AG04449 (cell line): ENCODE measurements at places on chromosomes 4 and X.

- no peak for DNase-seq
These were observed 31.6 kb upstream of the CLNK start for GRCh38 chr4:10716163-10716562.

DNA sequence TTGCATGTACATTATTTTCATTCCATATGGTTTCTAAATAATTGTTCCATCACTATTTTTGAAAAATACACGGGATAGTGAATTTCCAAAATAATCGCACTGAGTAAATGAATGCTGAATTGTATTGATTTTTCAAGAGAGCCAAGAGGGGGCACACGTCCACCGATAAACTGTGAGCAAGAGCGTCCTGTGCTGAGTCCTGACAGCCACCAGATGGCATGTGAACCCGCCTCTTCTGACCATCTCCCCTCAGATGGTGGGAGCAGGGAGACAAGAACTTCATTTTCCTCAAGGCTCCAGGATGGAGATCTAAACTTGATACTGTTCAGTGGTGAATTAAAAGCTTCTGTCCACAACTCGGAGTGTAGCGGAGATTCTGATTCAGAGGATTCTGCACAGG is 30.6 kb upstream of the IL9R start:
- no peak for DNase-seq

DNA sequence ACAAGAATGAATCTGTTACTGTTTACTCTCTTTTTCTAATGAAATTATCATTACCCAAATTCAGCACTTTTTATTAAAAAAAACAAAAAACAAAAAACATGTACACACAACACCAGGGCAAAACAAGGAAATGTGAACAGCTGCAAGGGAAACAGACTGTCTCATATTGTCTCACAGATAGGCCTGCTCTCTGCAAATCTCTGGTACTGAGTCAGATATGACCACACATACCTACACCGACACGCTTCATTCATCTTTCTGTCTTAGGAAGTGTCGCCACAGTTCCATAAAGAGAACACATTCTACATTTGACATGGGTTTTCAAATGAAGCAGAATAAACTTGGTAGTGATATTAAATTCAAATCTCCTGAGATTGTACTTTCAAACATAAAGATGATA is 92.2 kb upstream of the GPR34 start:
- DNase-seq, result no peak

- DNase-seq, result no peak
These were observed 137.9 kb upstream of the ZXDB start for GRCh38 chrX:57453901-57454300.

- DNase-seq, result no peak
These were observed 48.5 kb upstream of the PABPC1L2A start for GRCh38 chrX:73127700-73128241.

- no peak for DNase-seq
These were observed 209.5 kb downstream of the HS6ST2 start for GRCh38 chrX:132748909-132749308.

GRCh38 chr4:76178296-76178695 is 30.1 kb upstream of the NUP54 start:
- DNase-seq, result no peak
